ENCODE measurements at places on chromosomes 3 and 15.

GRCh38 chr3:142802891-142803290 is 79.1 kb downstream of the TRPC1 start:
- no peak for DNase-seq

GRCh38 chr15:63233667-63234423 is 43.6 kb upstream of the APH1B start:
- no peak for DNase-seq

- no peak for DNase-seq
These were observed 52.6 kb upstream of the CCR2 start for GRCh38 chr3:46301122-46301835.

- peak; percentile 30 for DNase-seq
These were observed 46.8 kb downstream of the CMTM6 start for GRCh38 chr3:32455609-32456428.

GRCh38 chr3:60304112-60304511 is 947.1 kb downstream of the FHIT start:
- DNase-seq: no peak

DNA sequence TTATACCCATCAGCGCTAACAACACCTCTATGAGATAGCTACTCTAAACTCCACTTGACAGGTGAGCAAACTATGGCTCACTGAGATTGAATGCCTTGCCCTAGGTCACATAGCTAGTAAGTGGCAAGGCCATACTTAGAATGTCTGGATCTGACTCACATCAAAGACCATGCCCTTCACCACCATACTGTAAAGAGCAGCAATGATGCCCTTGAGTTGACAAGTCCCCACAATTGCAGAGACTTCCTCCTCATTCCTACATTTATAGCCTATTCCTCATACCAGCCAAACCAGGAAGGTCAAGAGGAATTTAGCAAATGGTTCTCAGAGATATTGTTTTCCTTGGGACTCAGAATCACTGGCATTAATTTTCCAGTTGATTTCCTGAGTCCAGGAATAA is 157.8 kb upstream of the SNTN start:
- no peak for DNase-seq

DNA sequence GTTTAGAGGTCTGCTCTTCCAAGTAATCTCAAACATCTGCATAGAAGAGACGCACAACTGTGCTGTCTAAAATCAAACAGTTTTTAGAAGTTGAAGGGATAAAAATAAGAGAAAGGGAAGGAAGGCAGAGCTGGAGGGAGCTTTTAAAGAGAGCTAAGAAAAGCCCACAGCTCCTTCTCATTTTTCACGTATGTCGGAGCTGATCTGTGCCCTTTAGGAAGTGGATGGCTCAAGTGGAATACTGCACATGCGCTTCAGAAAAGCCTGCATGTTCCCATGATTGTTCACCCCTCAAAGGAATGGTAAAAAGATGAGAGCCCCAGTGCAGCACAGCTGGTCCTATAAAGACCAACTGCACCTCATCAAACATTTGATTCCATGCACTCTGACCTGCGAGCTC is 207.2 kb downstream of the ADAMTS17 start:
- DNase-seq: no peak

DNA sequence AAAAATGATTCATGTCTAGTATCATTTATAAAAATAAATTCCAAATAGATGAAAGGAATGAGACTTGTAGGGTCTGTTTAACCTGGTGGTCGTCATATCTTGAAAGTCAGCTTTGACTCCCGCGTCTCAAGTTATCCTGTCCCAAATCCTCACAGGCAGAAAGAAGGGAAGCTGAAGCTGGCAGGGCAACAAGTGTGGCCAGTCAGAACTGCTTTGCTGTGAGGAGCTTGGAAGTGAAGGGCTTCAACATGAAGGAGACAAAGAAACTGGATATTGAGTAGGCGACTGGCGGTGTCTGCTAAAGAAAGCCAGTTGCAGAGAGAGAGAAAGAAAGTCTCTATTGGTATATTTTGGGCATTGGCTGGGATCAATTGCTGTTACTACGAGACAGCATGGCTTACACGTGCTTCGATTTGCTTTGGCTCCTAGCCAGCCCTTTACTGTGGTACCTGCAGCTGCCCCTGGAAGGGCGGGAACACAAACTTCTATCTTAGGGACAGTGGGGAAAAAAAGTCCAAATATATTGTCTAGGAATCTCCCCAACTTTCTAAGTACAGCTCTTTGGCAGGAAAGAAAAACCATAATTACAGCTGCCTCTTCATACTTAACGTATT is 107.2 kb downstream of the CHST2 start:
- no peak for DNase-seq

- DNase-seq: no peak
These were observed 313.5 kb upstream of the TBL1XR1 start for GRCh38 chr3:177510693-177511216.

- DNase-seq: no peak
These were observed 87.8 kb downstream of the COL6A6 start for GRCh38 chr3:130604806-130605205.

GRCh38 chr3:52851348-52851747 is 16.5 kb upstream of the MUSTN1 start:
- DNase-seq: no peak

DNA sequence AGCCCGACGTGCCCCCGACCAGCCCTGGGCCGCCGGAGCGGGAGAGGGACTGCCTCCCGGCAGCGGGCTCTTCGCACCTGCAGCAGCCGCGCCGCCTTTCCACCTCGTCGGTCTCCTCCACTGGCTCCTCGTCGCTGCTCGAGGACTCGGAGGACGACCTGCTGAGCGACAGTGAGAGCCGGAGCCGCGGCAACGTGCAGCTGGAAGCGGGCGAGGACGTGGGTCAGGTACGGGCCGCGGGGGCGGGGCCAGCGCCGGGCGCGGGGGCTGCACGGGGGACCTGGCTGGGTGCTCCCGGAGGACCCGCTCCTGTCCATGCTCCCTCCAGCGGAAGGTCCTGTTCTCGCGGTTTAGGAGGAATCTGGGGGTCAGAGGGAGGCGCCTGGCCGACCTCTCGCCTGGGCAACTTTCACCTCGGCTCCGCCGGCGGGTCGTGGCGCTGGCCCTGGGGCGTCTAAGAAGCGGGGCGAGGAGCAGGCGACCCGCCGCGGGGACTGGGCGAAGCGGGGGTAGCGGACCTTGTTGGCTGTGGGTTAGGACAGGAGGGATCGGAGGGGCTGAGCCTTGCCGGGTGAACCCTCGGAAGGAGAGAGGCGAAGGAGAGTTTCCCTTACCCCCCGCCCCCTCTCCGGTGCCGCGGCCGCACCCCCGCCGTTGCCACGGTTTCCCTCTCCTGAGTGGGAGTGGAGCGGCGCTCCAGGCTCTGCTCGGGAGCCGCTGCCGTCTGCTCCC is 682 bp downstream of the ITPKA start:
- DNase-seq: no peak

GRCh38 chr15:70080347-70080746 is 17.4 kb downstream of the TLE3 start:
- DNase-seq: no peak

- DNase-seq: no peak
These were observed 5.5 kb downstream of the GRIP2 start for GRCh38 chr3:14534516-14535191.

GRCh38 chr3:76624164-76624563 is 415.7 kb upstream of the ROBO2 start:
- no peak for DNase-seq

GRCh38 chr3:50274371-50275104 is 4.3 kb upstream of the LSMEM2 start:
- peak; percentile 79 for DNase-seq

GRCh38 chr3:170309046-170309445 is 48.5 kb upstream of the SKIL start:
- DNase-seq: no peak

DNA sequence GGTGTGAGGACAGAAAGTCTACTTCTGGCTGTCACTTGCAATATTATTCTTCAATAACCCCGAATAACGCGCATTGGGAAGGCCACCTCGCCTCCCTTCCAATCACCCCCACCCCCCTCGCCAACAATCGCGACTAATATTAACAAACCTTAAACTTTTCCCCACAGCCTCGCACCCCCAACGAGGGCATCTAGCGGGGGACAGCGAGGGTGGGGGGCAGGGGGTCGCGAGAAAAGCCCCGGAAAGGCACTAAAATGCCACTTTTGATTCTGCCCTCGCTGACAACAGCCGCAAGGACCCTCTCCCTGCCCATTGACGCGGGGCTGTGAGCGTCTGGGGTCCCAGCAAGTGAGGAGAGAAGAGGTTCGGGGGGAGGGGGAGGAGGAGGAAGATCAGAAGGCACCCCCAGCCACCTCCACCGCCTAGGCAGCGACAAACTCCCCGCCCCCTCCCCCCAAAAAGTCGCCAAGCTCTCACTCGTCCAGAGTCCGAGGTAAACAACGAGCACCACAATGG is 868 bp downstream of the SATB1 start:
- no peak for DNase-seq

- DNase-seq: no peak
These were observed 26.1 kb downstream of the LOXL1 start for GRCh38 chr15:73952171-73952912.

DNA sequence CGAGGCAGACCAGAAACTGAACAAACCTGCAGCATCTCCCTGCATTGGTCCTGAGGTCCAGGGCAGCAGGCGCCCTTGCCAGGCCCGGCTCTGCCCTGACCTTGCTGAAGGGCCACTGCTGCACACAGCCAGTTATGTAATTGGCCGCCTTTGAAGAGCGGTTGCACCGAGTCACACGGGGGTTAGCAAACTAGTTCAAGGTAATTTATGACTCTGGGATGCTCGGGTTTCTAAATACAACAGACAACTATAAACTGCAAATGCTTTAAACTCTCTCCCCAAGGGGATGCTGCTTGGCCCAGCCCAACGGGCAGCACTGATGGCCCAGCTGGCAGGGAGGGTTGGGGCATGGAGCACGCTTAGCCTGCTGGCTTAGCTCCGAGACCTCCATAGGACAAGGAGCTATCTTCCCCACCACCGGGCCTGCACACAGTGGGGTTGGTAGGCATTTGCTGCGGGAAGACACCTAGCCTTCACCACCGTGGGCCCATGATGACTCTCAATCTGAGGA is 60.3 kb upstream of the IQSEC1 start:
- DNase-seq: no peak

DNA sequence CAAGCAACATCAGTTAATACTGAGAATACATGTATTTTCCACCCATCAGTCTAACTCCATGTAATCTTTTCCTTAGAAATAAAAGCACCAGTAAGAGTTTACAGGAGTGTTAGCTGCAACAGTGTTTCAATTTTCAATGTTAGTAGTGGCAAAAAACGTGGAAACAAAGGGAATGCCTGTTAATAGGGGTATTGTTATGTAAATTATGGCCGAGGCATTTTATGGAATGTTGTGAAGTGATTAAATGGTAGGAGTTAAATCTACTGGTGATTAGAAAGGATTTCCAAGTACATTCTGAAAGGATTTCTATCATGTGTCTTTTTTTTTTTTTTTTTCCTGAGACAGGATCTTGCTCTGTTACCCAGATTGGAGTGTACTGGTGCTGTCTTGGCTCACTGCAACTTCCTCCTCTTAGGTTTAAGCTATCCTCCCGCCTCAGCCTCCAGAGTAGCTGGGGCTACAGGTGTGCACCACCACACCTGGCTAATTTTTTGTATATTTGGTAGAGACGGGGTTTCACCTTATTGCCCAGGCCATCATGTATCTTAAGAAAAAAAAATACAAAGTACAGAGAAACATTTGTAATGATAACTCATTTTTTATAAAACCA is 6.6 kb downstream of the ATP6V1A start:
- DNase-seq: no peak

Measured in right forelimb (tissue), 1 donor.